Natural killer cell (primary cell): ENCODE measurements at places on chromosomes 12 and 14. TPM values are rescaled to one million over a fixed set of nuclear protein-coding genes. Genes with fewer than 3 reads are reported as not detected.

DNA sequence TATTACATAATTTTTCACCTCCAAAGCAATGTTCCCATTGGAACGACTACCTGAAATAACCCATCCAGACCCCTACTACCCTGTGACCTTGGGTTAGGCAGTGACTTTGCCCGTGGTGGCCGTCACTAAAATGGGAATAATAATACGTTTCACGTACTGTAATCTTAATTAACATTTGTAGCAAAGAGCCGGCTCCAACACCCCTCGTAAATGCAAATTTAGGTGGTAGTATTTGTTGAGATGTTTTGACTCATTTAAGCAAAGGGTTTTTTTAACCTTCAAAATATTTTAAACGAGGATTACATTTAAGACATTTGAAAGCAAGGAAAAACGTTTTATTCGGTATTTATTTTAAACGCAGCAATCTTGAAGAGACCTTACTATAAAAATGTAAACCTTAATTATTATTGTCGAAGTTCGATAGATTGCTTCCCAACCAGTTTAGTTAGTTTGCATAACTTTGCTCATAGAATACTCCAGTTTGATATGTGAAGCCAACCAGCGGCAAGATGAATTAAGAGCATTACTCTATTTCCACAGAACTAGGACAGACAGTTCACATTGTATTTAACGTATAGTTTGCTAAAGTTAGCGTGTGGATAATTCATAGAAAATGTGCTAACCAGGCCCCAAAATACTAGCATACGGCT is 1.4 kb upstream of the ARID2 start:
- H3K27me3 ChIP-seq: no peaks in the 10 kb centered on the region
- DNase-seq: no peak
- no peaks in the 10 kb centered on the region for H3K36me3 ChIP-seq
- H3K4me1 ChIP-seq: peaks cover 10% of the 10 kb centered on the region

- H3K4me1 ChIP-seq: no peaks in the 10 kb centered on the region
- DNase-seq: no peak
- H3K36me3 ChIP-seq: no peaks in the 10 kb centered on the region
- H3K4me3 ChIP-seq: no peak overlapping the region
Observed at GRCh38 chr12:41264281-41264680, 76.2 kb downstream of the PDZRN4 start.

- DNase-seq: no peak
- no peak overlapping the region for H3K27ac ChIP-seq
- H3K4me3 ChIP-seq: no peak overlapping the region
Observed at GRCh38 chr12:28961948-28962384, 187.1 kb upstream of the FAR2 start.

- H3K4me3 ChIP-seq: no peak overlapping the region
- no peak overlapping the region for H3K27ac ChIP-seq
- no peaks in the 10 kb centered on the region for H3K36me3 ChIP-seq
- DNase-seq: no peak
Observed at GRCh38 chr12:9872162-9872561, 3.0 kb upstream of the CLEC2B start.

- no peak overlapping the region for H3K27ac ChIP-seq
- no peak for DNase-seq
- H3K36me3 ChIP-seq: no peaks in the 10 kb centered on the region
Observed at GRCh38 chr12:128613837-128614590, 209.7 kb downstream of the SLC15A4 start.

The KRT6A gene
- not detected for total RNA-seq

The AACS gene
- total RNA-seq: 18.1 TPM

The CCDC38 gene
- 1.2 TPM for total RNA-seq

The GALNT4 gene
- 18.7 TPM for total RNA-seq

The SMCO3 gene
- not detected for total RNA-seq
